Umbilical cord (tissue), 2 donors: ENCODE measurements at places on chromosomes 6 and 20.

DNA sequence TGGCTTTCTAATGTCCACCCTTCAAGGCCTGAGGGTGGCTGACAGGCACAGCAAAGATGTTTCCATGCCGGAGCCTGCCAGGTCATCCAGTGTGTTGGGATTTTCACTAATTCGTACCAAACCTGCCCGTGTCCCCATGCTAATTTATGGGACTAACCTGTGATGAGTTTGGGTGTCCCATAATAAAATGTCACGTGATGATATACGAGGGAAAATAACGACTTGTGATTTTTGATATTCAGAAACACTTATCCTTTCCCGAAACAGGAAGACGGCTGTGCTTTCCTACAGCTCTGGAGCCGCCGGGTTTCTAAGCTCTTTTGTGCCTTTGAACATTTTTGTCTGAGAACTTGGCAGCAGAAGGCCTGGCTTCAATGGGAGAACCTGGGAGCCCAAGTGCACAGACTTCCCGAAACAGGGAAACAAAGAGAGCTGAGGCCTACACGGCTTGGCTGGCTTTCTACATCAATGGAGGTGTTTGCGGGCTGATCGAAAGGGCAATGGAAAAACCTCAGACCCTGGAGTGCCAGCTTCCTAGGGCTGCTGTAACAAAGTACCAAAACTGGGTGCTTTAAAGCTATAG lies 171.9 kb upstream of the JARID2 start:
- no peak for DNase-seq

GRCh38 chr20:57326667-57327455 lies 2.7 kb upstream of the SPO11 start:
- DNase-seq: peak; percentile 65

DNA sequence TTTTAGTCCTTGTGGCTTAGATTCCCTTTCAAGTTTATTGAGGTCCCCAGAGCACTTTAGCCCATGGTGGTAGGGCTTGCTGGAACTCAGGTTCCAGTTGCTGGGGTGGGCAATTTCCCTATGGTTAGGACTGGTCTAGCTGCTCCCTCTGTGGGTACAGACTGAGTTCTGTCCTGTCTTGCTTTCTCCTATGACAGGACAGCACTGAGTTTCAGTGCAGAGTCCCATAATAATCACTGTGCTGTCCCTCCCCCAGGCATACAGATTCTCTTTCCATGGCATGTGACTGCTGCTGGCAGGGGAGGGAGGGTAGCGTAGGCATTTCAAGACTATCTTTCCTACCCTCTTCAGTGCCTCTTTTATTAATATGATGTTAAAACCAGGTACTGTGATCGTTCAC lies 17.1 kb upstream of the ERVFRD-1 start:
- no peak for DNase-seq

DNA sequence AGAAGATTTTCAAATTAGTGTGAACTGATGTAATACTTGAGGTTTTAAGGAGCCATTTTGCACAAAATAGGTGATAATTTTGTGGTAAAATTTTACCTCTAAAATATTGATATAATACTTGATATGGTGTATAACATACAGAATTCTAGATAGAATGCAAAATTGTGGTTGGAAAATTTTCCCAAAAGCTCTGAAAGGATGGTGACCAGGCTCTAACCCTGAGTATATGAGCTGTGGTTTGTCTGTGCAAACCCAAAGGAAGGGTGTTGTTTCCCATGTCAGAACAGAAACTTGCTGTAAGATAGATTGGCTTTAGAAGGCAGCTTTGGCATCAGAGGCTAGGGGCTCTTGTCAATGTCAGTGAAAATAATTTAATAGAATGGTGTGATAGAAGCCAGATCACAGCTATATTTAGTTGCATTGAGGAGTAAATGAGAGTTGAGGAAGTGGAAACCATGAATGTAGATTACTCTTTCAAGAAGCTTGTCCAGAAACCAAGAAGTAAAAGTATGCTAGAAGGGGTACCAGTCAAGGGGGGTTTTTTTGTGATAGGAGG lies 257.7 kb downstream of the FARS2 start:
- DNase-seq: no peak

GRCh38 chr6:4176907-4177306 lies 41.5 kb upstream of the ECI2 start:
- DNase-seq: no peak

GRCh38 chr20:50572938-50573777 lies 63.0 kb downstream of the PTPN1 start:
- peak; percentile 48 for DNase-seq

DNA sequence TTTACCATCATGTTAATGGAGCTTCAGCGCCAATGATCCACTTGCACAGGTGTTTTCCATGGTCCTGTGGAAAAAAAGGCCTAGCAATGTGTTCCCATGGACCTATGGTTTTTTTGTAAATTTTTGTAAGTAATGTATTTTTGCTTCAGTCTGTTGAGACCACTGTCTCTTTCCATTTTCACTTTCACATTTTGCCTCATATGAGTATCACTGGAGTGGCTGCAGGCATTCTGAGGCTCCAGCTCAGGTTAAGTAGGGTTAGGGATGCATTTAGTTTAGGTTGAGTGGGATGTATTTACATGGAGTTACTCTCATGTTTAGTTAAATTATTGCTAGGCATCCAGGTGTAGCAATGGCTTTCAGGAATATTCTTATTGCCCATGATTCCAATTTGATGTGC lies 19.2 kb upstream of the LMBRD1 start:
- DNase-seq: no peak

DNA sequence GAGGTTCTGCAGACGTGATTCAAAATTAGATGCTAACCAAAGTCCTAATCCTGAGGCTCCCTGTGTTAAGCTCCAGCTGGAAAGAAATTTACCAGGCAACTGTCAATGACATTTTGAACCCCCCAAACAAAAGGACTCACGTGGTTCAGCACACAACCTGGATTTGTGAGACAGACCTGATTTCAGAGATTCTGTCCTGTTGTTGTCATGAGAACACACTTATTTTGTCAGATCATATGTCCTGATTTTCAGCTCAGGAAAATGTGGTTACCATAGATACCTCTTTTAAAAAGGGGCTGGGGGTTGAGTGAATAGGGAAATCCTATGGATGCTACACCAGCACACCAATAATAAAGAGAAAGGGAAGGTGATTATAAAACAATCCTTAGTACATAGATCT lies 61.6 kb downstream of the MTFR2 start:
- DNase-seq: no peak

DNA sequence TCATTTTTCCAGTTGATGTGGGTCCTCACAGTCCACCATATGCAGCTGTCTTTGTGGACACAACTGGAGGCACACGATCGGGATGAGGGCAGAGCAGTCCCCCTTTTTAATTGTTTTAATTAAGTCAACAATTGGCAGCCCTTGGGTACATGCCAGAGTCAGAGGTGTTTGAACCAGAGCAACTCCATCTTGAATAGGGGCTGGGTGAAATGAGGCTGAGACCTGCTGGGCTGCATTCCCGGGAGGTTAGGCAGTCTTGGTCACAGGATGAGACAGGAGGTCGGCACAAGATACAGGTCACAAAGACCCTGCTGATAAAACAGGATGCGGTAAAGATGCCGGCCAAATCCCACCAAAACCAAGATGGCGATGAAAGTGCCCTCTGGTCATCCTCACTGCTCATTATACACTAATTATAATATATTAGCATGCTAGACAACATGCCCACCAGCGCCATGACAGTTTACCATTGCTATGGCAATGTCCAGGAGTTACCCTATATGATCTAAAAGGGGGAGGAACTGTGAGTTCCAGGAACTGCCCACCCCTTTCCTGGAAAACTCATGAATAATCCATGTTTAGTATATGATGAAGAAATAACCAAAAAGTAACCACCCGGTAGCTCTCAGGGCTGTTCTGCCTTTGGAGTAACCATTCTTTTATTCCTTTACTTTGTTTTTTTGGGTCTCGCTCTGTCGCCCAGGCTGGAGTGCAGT lies 31.8 kb upstream of the BLCAP start:
- DNase-seq: no peak

DNA sequence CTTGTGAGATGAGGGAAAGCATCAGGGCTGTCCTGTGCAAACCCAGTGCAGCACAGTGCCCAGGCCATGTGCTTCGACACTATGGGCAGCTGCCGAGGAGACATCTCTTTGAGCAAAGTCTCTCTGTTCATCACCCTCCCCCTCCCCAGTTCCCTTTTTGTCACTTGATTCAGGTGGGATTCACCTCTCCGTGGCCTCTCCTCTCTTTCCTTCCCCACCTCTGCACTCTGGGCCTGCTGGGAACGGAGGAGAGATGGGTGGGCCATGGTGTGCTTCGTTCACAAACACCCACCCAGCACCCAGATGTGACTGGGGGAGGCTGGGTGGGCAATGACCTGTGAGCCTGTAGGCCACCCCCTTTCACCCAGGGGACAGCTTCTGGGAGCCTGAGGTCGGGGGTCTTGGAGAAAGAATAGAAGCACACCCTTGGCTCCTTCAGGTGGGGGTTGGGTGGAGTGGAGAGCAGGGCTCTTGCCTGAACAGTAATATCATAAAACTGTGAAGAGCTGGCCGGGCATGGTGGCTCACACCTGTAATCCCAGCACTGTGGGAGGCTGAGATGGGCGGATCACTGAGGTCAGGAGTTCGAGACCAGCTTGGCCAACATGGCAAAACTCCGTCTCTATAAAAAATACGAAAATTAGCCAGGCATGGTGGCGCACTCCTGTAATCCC lies 33.5 kb upstream of the DLGAP4 start:
- DNase-seq: no peak
